Hematopoietic multipotent progenitor cell (in vitro differentiated cells): ENCODE measurements at places on chromosomes 1 and 21.

GRCh38 chr1:175237389-175237788 is 44.8 kb upstream of the KIAA0040 start:
- no peak for DNase-seq

- no peak for DNase-seq
Observed at GRCh38 chr21:43322805-43323204, 104.1 kb downstream of the SIK1 start.

GRCh38 chr1:231049121-231049979 is 9.3 kb upstream of the FAM89A start:
- DNase-seq = no peak

GRCh38 chr1:1975535-1975934 is 28.1 kb downstream of the CFAP74 start:
- DNase-seq = no peak

GRCh38 chr1:218344814-218345672 is at the start of gene TGFB2:
Gene TGFB2 (plus strand): TSS chr1:218345336. CDS start chr1:218346702, 1,366 bp downstream.
- DNase-seq = peak; percentile 76

DNA sequence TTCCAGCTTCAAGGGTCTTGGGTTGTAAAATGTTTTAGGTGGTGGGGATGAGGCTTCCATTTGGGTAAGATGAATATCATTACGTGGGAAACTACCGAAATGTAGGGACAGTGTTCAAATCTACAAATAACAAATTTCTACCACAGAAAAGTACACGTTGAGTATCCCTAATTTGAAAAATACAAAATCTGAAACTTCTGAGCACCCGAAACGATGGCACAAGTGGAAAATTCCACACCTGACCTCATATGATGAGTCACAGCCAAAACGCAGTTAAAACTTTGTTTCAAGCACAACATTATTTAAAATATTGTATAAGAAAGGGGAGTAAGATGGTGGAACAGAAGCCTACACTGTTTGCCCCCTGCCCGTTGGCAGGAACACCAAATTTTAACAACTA is 8.8 kb upstream of the HENMT1 start:
- DNase-seq = no peak

DNA sequence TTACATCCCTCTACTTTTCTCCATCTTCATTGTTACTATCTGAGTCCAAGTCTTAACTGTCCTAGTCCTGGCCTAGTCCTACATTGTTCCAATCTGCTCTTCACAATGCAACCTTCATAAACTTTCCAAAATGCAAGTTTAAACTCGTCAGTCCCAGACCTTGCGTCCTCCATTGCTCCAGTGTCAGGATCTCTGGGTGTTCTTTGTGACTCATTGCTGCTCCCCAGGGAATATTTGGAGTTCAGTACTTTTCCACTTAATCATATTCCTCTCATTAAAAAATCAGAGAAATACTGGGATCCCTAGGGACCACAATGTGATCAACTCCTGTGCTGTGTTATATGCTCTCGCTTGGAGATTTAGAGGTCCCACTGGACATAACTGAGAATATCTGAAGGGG is 18.0 kb upstream of the KPRP start:
- no peak for DNase-seq

DNA sequence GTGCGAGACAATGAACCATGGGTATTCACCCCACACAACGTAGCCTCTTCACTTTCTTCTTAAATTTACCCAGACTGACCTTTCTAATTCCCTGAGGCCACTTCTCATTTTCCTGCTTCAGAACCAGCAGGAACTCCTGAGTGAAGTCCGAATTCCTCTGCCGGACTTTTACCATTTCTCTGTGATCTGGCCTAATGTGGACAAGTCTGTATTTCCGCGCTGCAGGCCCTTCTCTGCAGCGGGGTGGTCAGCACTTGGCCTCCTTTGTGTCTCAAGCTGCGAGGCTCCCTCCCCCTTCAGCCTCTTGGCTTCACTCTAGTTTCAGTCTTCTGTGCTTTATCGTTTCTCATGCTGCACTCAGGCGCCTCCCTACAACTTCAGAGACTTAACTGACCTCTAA is 9.4 kb upstream of the CTBS start:
- DNase-seq = no peak

- no peak for DNase-seq
Observed at GRCh38 chr1:209783386-209783785, 973 bp downstream of the C1orf74 start.

DNA sequence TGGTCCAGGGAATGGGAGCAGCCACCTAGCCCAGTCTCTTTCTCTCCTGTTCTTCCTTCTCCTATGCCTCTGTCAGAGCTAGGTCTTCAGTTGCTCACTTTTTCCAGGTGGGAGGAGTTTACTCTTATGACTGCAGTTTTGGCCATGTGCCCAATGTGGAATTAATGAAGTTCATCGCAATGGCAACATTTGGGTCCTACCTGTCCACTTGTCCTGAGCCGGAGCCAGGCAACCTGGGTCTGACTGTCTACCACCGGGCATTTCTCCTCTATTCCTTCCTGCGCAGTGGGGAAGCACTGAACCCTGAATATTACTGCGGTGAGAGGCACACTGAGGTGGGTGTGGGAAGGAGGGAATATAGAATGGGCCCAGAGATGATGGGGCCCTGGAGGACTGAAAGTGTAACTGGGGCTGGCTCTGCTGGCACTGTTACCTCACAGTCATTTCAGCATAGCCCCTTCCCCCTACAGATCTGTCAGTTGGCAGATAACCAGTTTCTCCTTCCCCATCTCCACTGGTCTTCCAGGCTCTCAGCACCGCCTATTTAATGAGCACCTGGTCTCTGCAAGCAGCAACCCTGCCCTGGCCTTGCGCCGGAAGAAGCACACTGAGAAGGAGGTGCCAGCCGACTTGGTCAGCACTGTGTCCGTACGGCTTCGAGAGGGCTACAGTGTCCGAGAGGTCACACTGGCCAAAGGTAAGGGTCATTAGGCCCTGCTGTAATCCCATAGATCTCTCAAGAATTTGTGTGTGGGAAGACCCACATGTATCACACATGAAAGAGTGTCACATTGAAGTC is 30.1 kb downstream of the SZT2 start:
- DNase-seq = no peak

- no peak for DNase-seq
Observed at GRCh38 chr1:58802640-58803399, 19.0 kb upstream of the JUN start.
